ENCODE measurements at places on chromosomes 11 and 22.

DNA sequence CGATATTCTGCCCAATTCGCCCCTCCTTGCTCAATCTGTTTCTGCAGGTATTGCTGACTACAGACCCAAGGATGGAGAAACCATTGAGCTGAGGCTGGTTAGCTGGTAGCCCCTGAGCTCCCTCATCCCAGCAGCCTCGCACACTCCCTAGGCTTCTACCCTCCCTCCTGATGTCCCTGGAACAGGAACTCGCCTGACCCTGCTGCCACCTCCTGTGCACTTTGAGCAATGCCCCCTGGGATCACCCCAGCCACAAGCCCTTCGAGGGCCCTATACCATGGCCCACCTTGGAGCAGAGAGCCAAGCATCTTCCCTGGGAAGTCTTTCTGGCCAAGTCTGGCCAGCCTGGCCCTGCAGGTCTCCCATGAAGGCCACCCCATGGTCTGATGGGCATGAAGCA, 9.2 kb upstream of the SLC35E4 start:
- DNase-seq, result no peak

- DNase-seq, result no peak
Observed at GRCh38 chr11:102676084-102676483, 29.5 kb downstream of the MMP27 start.

- no peak for DNase-seq
Observed at GRCh38 chr11:117601006-117601708, 195.9 kb downstream of the DSCAML1 start.

DNA sequence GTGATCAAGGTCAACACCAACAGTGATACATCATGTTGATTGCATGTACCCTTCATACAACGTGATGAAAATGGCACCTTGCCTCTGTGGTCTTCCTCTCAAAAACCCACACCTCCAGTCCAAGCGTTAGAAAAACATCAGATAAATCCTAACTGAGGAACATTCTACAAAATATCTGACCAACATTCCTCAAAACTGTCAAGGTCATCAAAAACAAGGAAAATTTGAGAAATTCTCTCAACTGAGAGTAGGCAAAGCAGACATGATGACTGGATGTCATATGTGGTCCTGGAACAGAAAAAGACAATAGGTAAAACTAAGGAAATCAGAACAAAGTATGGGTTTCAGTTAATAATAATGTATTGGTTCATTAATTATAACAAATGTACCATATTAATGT, 64.0 kb upstream of the POU2AF1 start:
- DNase-seq, result no peak

- DNase-seq, result no peak
Observed at GRCh38 chr11:13876423-13876822, 86.1 kb upstream of the SPON1 start.

- DNase-seq, result no peak
Observed at GRCh38 chr11:93567401-93567895, 24.3 kb upstream of the SMCO4 start.

GRCh38 chr11:117923773-117924172, 5.4 kb downstream of the TMPRSS13 start:
- DNase-seq, result no peak

DNA sequence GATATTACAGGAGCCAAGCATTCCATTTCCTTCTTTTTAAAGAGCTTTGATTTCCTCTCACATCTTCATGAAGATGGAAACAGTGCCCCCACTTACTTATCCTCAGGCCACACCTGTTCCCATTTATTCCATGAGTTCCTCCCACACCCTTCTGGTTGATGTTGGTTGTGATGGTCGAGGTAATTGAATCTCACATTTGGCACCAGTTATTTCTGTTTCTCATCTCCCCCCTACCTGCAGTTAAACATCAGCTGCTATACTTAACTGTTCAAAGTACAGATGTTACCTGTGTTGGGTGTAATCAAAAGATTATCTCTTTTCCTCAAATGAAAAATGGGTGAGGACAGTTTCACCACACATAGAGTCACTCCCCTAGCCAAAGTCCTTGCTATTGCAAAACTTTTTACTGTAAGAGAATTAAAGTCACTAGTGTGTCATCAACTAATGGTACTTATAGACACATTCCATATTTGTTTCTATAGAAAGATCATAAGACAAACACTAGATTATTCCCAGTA, 1.9 kb downstream of the TMEM45B start:
- DNase-seq, result no peak

GRCh38 chr22:47965066-47965465, 1202.6 kb downstream of the TBC1D22A start:
- no peak for DNase-seq

DNA sequence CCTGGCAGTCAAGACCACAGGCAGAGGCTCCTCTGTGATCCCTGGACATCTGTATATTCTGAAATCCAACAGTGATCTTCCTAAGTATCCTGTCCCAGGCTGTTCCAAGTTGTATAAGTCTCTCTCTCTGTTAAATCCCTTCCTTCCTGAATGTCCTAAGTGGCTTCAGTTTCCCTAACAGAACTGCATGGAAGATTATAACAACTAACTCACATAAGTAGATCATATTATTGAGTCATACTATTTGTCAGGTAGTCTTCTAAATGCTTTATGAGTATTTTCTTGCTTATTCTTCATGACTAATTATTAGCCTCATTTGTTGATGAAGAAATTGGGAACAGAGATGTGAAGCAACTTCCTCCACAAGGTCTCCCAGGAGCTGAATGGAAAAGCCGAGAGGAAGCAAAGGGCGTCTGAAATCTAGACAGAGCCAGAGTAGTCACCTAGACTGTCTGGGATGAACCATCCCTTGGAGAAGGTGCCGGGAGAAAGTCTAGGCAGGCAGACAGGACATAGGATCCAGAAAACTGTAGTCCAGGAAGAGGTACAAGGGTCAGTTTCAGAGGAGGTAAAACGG, 93.2 kb upstream of the FAT3 start:
- no peak for DNase-seq

DNA sequence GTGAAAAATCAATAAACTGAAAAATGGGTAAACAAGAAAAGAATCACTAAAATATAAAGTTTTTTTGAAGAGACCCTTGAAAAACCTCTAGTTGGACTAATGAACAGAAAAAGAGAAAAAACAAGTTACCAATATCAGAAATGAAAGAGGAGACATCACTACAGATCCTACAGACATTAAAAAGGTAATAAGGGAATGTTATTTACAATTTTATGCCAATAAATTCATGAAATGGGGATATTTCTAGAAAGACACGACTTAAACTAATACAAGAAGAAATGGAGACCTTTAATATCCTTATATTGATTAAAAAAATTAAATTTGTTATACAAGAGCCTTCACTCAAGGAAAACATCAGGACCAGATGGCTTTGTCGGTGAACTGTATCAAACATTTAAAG, 109.4 kb downstream of the TBC1D22A start:
- DNase-seq, result no peak

DNA sequence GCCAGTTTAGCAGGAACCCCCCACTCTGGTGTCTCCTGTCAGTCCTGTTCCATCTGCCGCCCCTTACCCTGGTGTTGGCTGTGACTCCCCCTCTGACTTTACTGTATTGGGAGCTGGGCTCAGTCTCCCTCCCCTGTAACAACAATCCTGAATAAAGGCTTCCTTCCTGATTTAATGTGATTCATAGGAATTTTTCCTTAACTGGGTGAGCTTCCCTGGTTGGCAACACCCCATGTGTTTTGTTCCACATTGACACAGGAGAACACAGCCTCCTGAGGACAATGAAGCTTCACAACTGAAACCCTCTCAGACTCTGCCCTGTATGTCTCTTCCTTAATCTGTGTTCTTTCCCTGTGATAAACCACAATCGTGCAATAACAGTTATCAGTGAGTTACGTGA, 8.4 kb downstream of the APOL4 start:
- DNase-seq, result no peak

GRCh38 chr11:102807921-102808320, 10.0 kb upstream of the MMP1 start:
- no peak for DNase-seq

DNA sequence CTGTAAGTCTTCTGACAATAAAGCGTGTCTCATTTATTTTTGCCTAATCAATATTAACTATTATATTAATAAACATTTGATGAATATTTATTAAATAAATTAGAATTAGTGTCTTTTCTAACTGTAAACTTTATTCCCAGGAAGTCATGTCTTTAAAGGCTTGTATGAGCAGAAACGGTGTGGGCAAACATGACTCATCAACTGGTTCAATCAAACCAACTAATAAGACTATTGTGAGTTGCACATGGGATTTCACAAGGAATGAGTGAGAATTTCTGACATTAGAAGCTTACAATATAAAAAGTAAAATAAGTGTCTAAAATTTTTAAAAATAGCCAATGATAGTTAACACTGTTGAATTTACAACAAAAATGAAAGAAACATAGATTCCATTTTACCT, 259.2 kb upstream of the CTSC start:
- no peak for DNase-seq

- DNase-seq, result peak; percentile 10
Observed at GRCh38 chr11:63670433-63671321, 499 bp downstream of the ATL3 start.

GRCh38 chr11:63918507-63919191, 1.7 kb upstream of the RCOR2 start:
- DNase-seq, result no peak

GRCh38 chr11:68373815-68374501, 61.6 kb downstream of the LRP5 start:
- DNase-seq, result no peak

- no peak for DNase-seq
Observed at GRCh38 chr22:45578524-45579147, 76.0 kb downstream of the FBLN1 start.

GRCh38 chr22:27959335-27960090, 40.5 kb upstream of the PITPNB start:
- no peak for DNase-seq

GRCh38 chr11:130580372-130580771, 131.9 kb downstream of the ADAMTS15 start:
- DNase-seq, result no peak

- no peak for DNase-seq
Observed at GRCh38 chr11:83306200-83307080, 20.3 kb upstream of the CCDC90B start.

- no peak for DNase-seq
Observed at GRCh38 chr22:37808294-37808657, 542 bp downstream of the GCAT start.

GRCh38 chr11:64268025-64268892, 16.2 kb downstream of the BAD start:
- DNase-seq, result no peak

GRCh38 chr22:20604776-20605221, 97.4 kb downstream of the MED15 start:
- DNase-seq, result no peak

- no peak for DNase-seq
Observed at GRCh38 chr11:86558207-86558606, 114.2 kb downstream of the ME3 start.

DNA sequence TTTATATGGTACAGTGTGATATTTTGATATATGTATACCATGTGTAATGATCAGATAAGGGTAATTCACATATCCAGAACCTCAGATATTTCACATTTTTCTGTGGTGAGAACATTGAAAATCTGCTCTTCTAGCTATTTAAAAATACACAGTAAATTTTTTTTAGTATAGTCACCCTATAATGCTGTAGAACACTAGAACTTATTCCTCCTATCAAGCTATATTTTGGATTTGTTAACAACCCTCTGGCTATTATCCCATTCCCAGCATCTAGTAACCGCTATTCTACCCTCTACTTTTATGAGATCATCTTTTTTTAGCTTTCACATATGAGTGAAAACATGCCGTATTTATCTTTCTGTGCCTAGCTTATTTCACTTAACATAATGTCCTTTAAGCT, 65.5 kb upstream of the SYT9 start:
- DNase-seq, result no peak

DNA sequence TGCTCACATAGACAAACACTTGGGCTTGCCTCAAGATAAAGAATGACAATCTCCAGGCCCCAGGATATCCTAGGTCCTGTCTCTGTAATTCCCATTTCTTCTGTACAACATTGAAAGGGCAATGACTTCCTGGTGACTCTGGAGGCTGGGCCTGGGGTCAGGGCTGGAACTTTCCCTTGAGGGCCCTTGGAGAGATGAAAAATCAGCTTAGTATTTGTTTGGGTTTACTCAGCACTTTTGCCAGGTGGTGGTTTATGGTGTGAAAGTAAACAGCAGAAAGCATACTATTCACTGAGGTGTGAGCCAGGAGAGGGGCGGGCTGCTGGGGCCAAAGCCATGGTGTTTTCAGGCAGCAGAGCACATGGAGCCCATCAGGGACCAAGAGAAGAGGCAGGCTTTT, 214.7 kb upstream of the NARS2 start:
- no peak for DNase-seq

- DNase-seq, result no peak
Observed at GRCh38 chr11:76209973-76210930, 4.0 kb upstream of the WNT11 start.

GRCh38 chr11:63829823-63830489, 9.0 kb upstream of the MARK2 start:
- no peak for DNase-seq

DNA sequence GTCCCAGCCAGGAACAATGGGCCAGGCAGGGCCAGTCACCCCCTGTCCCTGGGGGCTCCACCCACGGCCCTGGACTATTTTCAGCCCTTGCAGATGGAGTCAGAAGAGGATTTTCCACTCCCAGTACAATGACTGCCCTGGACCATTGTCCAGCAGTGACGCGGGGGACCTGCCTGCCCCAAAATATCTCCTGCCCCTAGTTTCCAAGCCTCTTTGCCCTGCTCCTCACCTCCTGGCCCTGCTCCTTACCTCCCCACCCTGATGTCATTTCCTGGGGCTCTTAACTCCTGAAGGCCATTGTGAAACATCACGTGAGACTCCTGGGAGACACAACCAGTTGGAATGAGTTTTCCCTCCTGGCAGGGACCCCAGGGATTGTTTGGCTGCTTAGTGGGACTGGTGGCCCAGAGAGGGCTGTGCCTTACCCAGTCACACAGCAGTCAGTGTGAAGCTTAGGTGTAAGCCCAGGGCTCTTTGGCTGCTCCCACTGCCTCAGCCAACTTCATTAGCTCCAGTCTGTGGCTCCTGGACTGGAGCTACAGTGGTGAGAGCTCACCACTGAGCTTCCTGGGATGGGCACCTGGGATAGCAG, 22.2 kb downstream of the P2RY2 start:
- no peak for DNase-seq

DNA sequence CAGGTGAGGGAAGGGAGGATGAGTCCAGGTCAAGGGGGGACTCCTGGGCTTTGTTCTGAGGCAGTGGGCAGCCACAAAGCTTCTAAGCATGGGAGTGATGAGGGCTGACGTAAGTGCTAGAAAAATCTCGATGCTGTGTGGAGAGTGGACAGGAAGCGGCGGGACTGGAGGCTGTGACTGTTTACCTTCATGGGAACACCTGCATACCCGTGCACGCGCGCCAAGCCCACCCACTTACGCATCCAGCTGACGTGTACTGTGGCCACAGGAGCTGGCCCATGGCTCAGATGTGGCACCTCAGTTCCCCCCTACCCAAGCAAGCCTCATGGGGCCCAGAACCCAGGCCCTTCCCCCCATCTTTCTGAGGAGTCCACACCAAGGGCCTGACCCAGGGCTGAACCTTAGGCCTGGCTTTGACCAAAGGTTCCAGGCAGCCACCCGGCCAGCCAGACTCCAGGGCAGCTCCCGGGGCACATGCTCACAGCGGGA, 14.0 kb downstream of the MYRF start:
- no peak for DNase-seq

- DNase-seq, result no peak
Observed at GRCh38 chr22:43561415-43562178, 149.8 kb downstream of the MPPED1 start.

- no peak for DNase-seq
Observed at GRCh38 chr11:134414766-134415765, 3.0 kb upstream of the B3GAT1 start.

GRCh38 chr11:79406376-79406775, 34.5 kb downstream of the TENM4 start:
- no peak for DNase-seq

- no peak for DNase-seq
Observed at GRCh38 chr11:131275580-131275979, 94.8 kb upstream of the NTM start.

Data from T-helper 17 cell (primary cell).